CD4-positive, alpha-beta T cell treated with Interleukin-12 subunit alpha and Interleukin-12 subunit beta, for 1 hour (primary cell): ENCODE measurements at places on chromosomes 16 and 17.

DNA sequence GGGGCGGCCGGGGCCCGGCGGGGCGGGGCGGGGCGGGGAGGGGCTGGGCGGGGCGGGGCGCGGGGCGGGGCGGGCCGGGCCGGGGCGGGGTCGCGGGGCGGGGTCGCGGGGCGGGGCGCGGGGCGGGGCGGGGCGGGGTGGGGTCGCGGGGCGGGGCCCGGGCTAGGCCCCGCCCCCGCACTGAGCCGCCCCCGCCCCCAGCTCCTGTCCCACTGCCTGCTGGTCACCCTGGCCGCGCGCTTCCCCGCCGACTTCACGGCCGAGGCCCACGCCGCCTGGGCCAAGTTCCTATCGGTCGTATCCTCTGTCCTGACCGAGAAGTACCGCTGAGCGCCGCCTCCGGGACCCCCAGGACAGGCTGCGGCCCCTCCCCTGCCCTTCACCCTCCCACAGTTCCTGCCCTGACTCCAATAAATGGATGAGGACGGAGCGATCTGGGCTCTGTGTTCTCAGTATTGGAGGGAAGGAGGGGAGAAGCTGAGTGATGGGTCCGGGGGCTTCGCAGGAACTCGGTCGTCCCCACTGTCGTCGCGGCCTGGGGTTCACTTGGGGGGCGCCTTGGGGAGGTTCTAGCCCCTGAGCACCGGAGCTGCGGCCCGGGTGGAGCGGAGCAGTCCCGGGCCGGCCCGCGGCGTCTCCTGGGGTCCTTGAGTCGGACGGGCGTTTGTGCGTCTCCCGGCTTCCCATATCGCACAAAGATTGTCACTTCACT lies 795 bp upstream of the HBM start:
- no peak for DNase-seq

DNA sequence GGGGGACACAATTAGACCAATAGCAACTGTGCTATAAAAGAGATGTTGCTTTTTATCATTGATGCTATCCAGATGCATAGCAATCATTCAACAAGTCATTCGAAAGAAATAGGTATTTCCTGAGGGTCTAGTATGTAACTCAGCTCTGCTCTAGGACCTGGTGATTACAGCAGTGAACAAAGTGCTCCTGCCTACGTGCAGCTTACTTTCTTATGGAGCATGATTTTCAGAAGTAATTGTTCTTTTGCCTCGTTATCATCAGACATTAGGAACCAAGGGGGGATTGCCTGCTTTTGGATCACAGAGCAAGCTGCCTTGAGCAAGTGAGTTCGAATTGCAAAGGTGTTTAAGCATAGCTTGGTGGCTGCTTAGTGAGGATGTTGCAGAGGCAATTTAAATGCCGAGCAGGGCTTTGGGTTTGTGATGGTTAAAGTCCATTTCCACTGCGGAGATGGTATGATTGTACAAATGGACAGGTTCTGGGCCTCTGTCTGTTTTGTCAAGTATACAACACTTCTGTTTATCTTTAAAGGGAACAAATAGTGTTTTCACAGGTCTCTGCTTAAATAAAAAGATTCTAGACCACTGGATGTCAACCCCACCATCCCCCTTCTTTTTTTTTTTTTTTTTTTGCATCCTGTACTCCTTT lies 41.5 kb downstream of the WWOX start:
- no peak for DNase-seq

GRCh38 chr16:89855301-89855945 lies 18.0 kb upstream of the TCF25 start:
- DNase-seq, result no peak

GRCh38 chr16:15856901-15857698 lies at the start of gene MYH11:
Gene MYH11 (minus strand): TSS chr16:15857028. CDS start chr16:15838252, 18,776 bp downstream.
- no peak for DNase-seq

DNA sequence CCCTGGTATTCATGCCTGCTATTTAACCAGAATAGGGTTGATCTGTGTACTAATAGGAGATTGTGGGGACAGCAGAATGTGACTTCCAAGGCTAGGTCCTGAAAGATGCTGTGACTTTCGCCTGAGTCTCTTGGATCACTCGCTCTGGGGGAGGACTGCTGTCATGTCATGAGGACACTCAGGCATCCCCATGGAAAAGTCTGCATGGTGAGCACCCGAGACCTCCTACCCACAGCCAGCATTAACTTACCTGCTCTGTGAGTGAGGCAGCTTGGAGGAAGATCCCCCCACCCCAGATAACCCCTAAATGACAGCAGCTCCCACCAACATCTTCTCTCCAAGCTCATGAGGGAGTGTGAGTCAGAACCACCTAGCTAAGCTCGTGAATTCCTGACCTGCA lies 30.3 kb upstream of the C16orf78 start:
- no peak for DNase-seq
